ENCODE measurements at places on chromosomes 3 and 15.

GRCh38 chr3:187628169-187628568 lies 42.0 kb downstream of the SST start:
- no peak for DNase-seq

GRCh38 chr3:125033616-125034015 lies 22.2 kb downstream of the HEG1 start:
- no peak for DNase-seq

DNA sequence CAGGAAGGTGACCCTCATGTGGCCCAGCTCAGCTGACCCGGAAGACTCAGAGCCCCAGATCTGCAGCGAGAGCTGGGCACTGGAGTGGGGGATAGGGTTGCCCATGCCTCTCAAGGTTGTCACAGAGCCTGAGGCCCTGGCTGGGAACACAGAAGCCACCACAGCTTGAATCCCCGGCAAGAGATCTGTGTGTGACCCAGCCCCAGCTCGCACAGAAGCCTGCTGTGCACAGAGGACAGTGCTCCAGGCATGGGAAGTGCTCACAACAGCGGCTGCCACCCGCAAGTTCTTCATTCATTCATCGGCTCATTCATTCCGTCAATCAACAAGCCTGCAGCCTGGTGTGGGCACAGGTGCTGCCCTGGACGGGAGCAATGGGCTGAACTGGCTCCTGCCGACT lies 36.4 kb downstream of the DNAJB8 start:
- no peak for DNase-seq

GRCh38 chr3:151154566-151154965 lies 48.5 kb downstream of the GPR171 start:
- no peak for DNase-seq

DNA sequence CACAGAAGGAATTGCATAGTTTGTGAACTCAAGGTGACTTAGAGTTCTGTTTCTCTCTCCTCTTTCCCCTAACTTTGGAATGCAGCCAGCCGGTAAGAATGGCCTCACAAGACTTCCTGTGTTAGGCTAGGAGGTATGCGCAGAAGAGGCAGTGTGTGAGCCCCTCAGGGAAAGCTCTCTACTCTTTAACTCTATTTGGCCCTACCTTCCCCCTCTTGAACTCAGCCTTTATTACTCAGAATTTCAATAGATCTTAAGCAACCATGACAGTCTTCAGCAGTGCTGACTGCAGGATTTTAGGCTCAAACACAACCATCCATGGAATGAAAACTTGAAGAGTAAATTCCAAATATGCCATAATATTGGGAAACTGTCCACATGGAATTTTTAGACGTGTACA lies 209.5 kb downstream of the DTWD1 start:
- DNase-seq: no peak

DNA sequence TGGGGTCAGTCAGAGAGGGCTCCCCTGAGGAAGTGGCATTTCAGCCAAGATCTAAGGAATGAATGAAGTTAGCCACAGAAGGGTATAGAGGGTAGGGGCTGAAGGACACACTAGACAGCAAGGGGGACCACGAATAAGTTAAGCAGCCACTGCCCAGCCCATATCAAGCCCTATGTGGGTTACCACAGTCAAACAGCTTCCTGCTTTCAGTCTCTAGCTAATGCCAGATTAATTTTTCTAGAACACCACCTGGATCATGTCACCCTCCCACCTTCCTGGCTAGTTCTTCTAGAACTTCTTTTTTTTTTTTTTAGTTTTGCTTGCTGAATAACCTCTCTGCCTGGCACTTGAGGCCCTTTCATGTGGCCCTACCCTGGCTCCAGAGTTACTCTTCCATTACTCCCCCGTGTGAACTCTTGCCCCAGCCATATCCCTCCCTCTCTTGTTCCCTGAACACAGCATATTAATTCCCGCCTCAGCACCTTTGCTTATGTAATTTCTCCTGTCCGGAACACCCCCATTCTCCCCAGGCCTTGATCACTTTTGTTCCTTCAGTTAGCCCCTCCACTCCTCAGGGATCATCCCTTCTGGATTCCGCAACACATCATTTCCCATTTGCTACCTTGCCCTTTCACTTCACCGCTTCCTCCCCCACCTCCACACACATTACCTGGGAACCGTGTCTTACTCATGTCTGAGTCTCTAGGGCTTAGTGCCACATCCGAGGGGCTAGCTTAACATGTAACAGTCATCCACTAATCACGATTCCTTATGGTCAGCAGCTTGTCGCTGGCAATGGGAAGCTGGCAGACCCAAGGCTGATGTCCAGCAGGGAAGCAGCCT lies 20.6 kb upstream of the BNC1 start:
- no peak for DNase-seq

DNA sequence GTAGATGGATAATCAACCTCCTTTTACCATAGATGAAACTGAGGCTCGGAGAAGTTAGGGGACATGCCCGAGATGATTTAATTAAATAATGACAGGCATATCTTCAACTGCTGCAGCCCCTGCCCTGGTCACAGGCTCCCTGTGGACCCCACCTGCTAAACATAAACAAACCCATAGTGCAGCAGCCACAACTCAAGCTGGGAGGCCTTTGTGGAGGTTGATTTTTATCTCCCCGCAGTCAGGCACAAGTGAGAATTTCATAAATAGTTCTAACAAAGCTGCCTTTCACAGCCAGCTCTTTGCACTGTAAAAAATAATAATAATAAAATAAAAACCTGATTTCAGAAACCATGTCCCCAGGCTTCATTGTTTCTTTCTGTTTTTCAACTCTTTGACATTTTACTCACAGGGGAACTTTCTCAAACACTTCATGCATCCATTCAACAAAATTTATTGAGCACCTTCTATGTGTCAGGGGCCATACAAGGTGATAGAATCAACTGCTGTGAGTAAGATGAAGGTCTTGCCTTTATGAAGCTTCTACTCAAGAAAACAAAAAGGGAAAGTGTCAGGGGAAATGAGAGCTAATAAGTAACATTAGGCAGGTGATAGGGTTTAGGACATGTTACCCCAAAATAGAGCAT lies 393.6 kb upstream of the PROK2 start:
- no peak for DNase-seq

- DNase-seq: no peak
Measured at GRCh38 chr3:189698811-189699210, 67.6 kb downstream of the TP63 start.

DNA sequence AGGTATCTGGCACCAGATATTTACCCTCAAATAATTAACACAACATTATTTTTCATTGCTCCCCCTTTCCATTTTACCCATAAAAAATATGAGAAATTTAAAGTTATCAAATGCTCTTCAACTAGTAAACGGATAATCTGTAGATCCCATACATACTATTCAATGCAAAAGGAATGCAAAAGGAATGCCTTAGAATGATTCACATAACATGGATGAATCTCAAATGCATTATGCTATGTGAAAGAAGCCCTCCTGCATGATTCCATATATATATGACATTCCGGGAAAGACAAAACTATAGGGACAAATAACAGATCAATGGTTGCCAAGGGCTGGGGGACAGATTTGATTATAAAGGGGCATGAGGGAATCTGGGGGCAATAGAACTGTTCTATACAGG lies 195.7 kb downstream of the STT3B start:
- DNase-seq: no peak

DNA sequence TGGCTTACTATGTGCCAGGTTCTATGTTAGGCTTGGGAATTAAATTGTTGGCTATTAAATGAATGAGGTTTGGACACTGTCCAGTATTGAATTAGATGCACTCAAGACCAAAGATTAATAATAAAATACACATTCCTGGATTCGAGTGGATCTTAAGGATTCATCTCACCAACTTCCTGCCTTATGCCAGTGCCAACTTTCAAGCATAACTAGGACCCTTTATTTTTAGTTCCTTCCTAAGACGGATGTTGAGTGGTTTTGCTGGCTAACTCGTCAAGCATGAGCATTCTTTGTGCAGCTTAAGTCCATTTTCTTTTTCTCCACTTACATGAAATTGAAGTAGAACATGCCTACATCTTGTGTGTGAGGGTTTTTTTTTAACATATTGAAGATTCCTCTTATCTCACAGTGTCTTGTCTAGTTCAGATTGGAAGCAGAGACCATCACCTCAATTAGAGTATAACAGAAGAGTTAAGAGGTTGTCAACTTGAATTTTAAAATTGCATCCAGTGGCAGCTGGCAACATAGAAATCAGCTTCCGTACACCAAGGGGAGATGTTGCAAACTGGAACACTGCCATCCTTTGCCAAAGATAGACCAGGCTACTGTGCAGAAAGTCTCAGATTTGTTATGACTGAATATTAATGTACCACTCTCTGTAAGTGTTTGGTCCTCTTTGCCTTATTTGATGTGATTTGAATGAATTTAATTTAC lies 106.3 kb upstream of the BFSP2 start:
- DNase-seq: no peak

DNA sequence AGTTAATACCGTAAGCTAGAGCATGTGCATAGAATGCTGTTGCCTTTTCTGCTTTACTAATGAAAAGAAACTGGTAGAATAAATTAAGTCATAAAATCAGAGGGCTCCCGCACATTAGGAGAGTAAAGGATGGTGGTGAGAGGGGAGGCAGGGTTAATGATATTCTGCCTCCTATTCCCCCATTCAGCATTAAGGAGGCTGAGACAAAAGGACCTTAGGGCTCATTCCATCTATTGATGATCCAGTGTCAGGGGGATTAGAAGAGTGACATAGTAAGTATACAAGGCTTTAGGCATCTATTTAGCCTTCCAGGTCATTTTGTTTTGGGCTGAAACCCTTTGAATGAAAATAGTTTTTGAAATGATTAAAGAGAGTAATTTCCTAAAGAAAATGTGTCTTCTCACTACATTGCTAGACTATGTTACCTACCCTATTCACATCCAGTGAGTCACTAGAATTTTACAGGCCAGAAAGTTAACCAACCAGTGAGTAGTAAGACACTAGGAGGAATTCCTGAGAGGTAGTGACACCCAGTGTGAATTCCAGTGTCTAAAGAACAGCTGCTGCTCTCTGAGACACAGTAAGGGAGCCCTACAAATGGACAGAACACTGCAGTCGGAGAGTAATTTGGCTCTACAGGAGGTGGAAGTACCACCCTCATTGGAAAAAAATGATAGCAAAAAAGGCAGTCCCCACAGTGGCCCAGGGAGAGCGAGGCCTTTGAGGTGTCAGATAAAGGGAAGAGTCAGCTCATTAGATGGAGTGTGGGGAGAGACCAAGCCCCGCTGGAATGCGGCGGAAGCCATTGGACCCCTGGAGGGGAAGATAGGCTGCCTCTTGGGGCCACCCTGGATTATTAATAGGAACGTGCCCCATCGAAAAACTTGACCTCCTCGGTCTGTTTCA lies 67.6 kb downstream of the TUSC7 start:
- no peak for DNase-seq

DNA sequence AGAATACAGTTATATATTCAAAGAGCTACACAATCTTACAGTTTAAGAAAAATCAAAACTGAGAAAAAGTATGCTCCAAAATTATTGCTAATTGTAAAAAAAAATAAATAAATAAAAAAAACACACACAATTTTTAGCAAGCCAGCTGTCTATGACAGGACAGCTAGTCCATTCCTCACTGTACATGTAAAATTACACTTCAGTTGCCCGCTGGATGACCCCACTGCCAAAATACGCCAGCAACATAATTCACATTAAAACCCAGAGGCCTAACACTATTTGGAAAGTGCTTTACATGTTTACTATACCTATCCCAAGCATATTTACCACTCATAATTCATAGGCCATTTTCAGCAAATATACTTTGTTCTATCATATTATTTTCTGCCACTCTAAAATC lies 5.8 kb downstream of the MYO9A start:
- no peak for DNase-seq

GRCh38 chr3:25403968-25404367 lies 24.1 kb upstream of the RARB start:
- no peak for DNase-seq

DNA sequence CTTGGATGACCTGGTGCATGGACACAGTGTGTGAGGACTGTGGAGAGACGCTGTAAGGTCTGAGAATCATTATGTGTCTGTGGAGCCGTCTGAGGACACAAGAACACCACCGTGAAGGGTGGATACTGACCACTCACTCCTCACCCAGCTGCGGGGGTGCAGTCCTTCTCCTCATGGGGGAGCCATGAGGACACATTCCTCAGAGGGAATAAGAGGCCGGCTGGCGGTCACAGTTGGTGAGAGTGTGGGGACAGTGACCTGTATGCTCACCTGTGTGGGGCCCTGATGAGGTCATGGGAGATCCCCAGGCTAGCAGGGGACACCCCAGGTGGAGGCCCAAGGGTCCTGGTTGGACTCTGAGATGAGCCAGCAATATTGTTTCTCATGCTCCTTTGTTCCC lies 2.5 kb upstream of the TRPM1 start:
- DNase-seq: no peak

GRCh38 chr3:37321377-37321781 lies 147.0 kb upstream of the LRRFIP2 start:
- no peak for DNase-seq

DNA sequence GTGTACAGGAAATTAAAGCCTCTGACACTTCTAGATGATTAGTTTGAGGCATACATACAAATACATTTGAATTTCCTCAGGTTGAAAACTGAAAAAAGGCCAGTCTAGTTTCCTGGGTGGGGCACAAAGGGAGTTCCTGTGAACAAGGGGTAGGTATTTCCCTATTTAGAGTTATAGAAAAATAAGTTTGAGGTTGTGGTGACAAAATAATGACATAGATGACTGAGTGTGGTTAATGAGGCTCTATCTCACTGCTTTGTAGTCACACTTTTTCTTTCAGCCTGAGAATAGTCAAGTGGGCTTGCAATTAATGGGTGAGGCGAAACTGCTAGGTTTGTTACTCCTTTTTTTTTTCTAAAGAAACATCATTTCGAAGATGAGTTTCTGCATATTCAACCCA lies 4.3 kb downstream of the SLCO3A1 start:
- DNase-seq: no peak

GRCh38 chr15:59296181-59296617 lies 76.5 kb downstream of the MYO1E start:
- no peak for DNase-seq

DNA sequence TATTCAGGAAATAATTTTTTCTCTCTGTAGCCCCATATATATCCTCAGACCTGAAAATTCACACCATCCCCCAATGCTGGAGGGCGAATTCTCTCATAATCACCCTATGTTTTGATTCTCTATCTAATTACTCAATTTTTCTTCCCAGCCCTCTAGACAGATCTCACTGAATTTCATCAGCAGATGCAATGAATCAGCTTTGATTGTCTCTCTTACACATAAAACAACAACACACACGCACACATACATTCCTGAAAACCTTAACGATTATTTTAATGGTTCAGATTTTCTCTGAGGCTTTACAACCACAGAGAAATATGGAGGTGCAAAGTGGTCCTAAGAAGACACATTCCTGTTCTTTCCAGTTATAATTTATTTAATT lies 11.1 kb downstream of the RBMS3 start:
- DNase-seq: no peak

GRCh38 chr15:52783929-52784798 lies 6.0 kb downstream of the ONECUT1 start:
- peak; percentile 79 for DNase-seq

- DNase-seq: no peak
Measured at GRCh38 chr3:135898774-135899173, 66.8 kb upstream of the PPP2R3A start.
